Stimulated activated CD4-positive, alpha-beta T cell treated with anti-CD3 and anti-CD28 coated beads, Interleukin-15, amount 100 ng/mL, for 1 hour (primary cell): ENCODE measurements at places on chromosomes 1 and 21.

GRCh38 chr1:28668191-28668955 is at the start of gene GMEB1:
TSS of gene GMEB1 (plus strand) at chr1:28668784. CDS start at chr1:28683613, 14,829 bp downstream.
- peak; percentile 77 for DNase-seq

DNA sequence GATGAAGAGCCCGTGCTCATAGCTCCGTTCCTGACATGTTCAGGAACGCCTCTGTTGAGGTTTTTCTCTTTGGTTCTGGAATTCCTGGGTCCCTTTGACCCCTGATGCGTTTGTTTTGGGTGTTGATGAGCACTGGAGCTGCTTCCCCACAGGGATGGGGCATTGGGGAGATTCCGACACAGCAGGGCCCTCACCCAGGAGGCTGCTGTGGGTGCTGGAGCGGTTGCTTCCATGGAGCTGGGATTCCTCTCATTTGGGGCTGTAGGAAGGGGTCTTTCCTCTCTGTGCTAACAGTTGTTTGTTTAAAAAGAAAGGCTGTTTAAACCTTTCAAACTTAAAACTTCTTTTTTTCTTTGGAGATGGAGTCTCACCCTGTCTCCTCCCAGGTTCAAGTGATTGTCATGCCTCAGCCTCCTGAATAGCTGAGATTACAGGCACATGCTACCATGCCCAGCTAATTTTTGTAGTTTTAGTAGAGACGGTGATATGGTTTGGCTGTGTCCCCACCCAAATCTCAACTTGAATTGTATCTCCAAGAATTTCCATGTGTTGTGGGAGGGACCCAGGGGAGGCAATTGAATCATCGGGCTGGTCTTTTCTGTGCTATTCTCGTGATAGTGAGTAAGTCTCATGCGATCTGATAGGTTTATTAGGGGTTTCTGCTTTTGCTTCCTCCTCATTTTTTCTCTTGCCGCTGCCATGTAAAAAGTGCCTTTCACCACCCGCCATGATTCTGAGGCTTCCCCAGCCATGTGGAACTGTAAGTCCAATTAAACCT is 48.9 kb downstream of the SKI start:
- DNase-seq: no peak

GRCh38 chr21:46064870-46065214 is 33.1 kb upstream of the COL6A2 start:
- no peak for DNase-seq

GRCh38 chr1:24317956-24318614 is 1.1 kb upstream of the GRHL3 start:
- DNase-seq: no peak

DNA sequence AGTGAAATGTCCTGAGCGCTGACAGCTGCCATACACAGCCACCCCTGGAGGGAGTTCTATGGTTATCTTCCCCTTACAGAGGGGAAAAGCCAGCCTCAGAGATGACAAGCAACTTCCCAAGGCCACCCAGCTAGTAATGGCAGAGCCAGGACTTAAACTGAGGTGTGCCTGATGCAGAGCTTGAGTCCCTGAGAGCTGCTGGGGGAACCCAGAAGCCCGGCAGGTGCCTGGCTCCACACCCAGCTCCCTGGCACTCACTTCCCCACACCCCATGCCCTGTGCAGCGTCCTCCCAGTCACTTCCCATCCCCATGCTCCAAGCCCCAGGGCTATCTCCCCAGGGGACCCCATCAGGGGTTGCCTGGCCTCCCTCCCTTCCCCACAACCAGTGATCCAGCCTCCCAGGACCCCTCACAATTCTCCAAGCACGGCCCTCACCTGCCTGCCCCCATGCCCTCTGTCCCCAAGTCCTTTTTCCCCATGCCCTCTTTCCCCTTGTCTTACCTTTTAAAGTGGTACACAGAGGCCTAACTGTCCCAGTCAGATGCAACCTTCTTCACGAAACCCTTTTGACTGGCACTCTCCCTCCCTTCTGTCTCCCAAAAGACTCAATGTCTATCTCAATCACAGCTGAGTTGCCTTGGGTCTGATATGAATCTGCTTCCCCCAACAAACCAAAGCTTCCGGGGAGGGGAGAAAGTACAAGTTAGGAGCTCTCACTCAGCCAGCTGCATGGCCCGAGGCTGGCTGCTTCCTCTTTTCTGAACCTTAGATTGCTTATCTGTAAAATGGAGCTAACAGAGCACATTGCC is 39.8 kb upstream of the LRP8 start:
- DNase-seq: no peak
